ENCODE measurements at places on chromosomes 2 and 18.

DNA sequence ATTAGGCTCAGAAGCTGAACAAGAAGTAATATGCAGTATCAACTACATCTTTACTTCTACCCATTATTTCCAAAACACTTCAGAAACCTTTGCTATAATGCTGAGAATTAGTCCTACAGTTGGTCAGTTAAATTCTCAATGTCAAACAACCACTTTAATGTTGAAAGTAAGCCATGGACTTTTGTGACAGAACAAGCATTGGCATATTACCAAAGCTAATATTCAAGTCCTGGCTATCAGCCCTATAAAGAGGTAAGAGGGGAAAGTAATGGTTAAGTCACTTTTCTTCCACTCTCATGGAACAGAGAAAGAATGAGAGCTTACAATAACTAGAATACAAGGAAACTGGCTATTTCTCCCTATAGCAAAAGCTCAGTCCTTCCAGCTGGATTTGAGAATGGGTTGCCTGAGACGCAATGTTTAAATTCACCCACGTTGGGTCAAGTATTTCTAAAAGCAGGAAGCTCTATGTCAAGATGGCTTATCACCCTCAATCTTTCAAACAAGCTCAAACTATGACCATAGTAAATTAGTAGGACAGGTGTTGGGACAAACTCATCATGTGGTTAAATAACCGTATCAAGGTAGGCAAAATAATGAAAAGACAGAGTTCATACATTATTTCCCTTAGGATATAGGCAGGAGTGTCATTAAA lies 31.4 kb upstream of the MFSD6 start:
- no peak for DNase-seq

- DNase-seq = no peak
Measured at GRCh38 chr2:63514237-63514716, 74.0 kb downstream of the WDPCP start.

GRCh38 chr2:146916914-146917313 lies 927.9 kb upstream of the ACVR2A start:
- peak; percentile 58 for DNase-seq

- DNase-seq = no peak
Measured at GRCh38 chr2:231941673-231942072, 15.5 kb upstream of the NPPC start.

- DNase-seq = no peak
Measured at GRCh38 chr2:197606180-197606579, 69.2 kb downstream of the RFTN2 start.

GRCh38 chr18:33750366-33750765 lies 172.3 kb downstream of the ASXL3 start:
- DNase-seq = no peak

DNA sequence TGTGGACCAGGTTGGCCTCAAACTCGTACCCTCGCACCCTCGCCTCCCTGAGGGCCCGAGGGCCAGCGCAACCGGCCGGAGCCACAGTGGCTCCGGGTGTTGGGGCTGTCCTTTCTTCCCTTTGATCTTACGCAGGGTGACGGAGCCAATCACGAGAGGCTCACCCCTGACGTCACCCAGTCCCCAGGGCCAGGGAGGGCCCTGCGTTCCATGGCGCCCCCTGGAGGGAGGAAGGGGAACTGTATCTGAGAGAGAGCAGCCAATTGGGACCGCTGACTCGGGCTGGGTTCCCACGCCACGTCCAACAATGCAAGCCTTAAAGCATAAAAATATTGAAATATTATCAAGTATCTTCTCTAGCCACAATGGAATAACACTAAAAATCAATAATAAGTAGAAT lies 432.8 kb upstream of the LRRTM4 start:
- no peak for DNase-seq

GRCh38 chr18:62784966-62785413 lies 69.6 kb downstream of the PHLPP1 start:
- DNase-seq = no peak

- no peak for DNase-seq
Measured at GRCh38 chr2:123693836-123694235, 331.3 kb upstream of the CNTNAP5 start.

- no peak for DNase-seq
Measured at GRCh38 chr18:27785815-27786471, 391.0 kb downstream of the CDH2 start.

- DNase-seq = no peak
Measured at GRCh38 chr2:120908314-120908975, 172.8 kb downstream of the GLI2 start.

DNA sequence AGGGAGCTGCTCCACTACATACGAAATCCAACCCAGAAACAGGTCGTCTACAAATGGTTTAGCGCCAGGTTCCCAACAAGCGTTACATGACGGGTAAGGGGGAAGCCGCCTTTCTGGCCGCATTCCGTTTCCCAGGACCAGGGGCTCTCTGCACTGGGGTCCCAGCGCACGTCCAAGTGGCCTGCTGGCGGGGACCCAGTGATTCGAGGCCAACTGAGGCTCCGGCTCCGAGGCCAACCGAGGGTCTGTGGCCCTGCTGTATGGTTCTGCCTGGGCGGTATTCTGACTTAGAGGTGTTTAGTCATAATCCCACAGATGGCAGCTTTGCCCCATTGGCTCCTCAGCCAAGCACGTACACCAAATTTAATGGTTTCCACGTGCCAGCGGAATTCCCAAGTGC lies 127.2 kb downstream of the PKP4 start:
- no peak for DNase-seq

- DNase-seq = no peak
Measured at GRCh38 chr2:200856806-200857205, 7.7 kb downstream of the CLK1 start.

- DNase-seq = no peak
Measured at GRCh38 chr2:218970894-218971293, 11.4 kb downstream of the CDK5R2 start.

DNA sequence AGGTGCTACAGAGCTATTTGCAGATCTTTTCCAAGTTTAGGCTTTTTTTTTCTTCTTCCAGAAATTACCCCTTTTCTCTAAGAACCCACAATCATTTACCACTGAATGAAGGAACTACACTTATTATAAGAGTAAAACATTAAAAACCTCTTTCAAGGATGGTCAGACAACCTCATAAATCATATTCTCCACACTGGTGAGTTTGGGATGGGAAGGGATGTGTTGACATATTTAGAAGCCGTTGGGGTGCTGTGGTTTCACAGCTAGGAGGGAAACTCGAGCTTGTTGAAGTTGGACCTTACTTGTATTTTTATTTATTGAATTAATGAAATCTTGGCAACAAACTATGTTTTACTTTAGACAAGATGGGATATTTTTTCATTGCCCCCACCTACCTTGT lies 289.4 kb upstream of the MEIS1 start:
- DNase-seq = no peak

- no peak for DNase-seq
Measured at GRCh38 chr2:198657512-198658121, 800.1 kb downstream of the SATB2 start.

- DNase-seq = no peak
Measured at GRCh38 chr2:120710256-120710655, 25.4 kb upstream of the GLI2 start.

- no peak for DNase-seq
Measured at GRCh38 chr18:25314838-25315190, 37.2 kb downstream of the ZNF521 start.

GRCh38 chr2:12177455-12178288 lies 431.2 kb downstream of the LPIN1 start:
- DNase-seq = no peak

GRCh38 chr18:55446996-55447671 lies 140.9 kb downstream of the TCF4 start:
- no peak for DNase-seq

Data from prostate gland (tissue), 2 donors.